IMR-90 (cell line): ENCODE measurements at places on chromosomes 12 and 14.
A peak's percentile ranks its signal among the peaks of the same experiment; 100 is the strongest.

GRCh38 chr12:76860256-76860655 lies 18.6 kb downstream of the CSRP2 start:
- no peak for DNase-seq

DNA sequence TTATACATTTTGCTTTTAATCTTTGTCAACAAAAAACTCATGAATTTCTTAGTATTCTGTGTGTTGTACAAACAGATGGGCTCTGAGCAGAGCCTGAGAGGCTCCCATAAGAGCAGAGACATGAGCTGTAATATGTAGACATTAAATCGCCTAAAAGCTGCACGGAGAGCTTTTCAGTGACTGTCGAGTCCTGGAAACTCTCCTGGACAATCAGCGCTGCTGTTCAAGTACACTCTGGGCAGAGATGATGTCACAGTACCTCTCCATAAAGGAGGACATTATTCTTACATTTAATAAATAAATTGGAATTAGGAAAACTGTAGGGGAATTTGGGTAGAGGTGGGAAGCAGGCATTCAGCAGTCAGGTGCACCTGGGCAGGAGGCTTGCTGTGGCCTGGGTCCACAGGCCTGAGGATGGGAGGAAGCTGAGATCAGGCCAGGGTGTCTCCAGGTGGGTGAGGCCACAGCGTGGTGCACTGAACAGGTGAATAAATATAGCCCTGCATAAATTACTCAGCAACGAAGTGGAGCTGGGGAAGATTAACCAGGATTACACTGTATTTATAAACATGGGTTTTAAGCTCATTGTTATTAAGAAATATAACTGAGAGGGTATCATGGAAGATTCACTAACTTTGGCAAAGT lies 13.3 kb upstream of the TCL1A start:
- no peak for DNase-seq

GRCh38 chr14:59428581-59429012 lies 36.6 kb downstream of the GPR135 start:
- peak; percentile 83 for DNase-seq

DNA sequence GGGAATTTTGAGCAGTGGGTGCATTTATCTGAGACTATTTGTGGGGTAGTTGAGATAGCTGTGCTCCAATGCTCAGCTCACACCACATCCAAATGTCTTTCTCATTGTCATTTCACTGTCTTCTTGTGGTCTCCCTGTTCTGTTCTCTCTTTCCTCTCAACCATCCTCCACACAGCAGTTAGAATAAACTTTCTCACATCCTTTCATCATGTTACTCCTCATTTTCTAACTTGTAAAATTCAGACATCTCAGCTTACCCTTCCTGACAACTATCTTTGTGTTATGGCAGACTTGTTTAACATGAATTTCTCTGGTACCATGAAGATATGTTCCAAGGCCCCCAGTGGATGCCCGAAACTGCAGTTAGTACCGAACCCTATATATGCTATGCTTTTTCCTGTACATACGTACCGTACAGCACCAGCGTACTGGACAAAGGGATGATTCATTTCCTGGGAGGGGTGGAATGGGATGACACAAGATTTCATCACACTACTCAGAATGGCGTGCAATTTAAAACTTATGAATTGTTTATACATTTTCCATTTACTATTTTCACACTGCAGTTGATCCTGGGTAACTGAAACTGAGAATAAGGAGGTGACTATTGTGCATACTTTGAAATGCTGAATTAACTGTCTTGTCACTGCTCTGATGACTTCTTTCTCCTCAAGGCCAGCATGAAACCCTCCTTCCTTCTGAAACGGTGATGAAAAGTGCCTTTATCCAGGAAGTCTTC lies 177.1 kb upstream of the SLC38A2 start:
- peak; percentile 97 for DNase-seq

GRCh38 chr12:80293759-80294158 lies 150.3 kb upstream of the PTPRQ start:
- no peak for DNase-seq

DNA sequence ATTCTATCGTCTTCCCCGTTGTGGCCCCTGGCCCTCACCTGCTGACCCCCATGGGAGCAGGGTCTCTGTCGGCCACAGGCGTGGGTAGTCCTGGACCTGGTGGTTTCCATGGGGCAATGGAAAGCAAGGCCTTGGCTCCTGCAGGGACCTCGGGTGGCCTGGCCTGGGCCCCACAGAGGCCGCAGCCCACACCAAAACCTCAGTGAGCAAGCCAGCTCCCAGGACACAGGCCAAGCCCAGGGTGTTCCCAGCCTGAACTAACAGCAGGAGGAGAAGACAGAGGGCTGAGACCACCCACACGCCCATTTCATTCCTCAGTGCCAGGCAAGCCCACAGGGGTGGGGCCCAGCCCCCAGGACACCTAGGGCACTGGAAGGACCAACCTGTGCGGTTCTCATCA lies 16.9 kb downstream of the ABCB9 start:
- no peak for DNase-seq

- DNase-seq, result peak; percentile 75
Measured at GRCh38 chr14:91113829-91114078, at the start of gene DGLUCY. Gene DGLUCY, plus strand, starts transcription at chr14:91114073. Its CDS starts 46,222 bp downstream, at chr14:91160295.

DNA sequence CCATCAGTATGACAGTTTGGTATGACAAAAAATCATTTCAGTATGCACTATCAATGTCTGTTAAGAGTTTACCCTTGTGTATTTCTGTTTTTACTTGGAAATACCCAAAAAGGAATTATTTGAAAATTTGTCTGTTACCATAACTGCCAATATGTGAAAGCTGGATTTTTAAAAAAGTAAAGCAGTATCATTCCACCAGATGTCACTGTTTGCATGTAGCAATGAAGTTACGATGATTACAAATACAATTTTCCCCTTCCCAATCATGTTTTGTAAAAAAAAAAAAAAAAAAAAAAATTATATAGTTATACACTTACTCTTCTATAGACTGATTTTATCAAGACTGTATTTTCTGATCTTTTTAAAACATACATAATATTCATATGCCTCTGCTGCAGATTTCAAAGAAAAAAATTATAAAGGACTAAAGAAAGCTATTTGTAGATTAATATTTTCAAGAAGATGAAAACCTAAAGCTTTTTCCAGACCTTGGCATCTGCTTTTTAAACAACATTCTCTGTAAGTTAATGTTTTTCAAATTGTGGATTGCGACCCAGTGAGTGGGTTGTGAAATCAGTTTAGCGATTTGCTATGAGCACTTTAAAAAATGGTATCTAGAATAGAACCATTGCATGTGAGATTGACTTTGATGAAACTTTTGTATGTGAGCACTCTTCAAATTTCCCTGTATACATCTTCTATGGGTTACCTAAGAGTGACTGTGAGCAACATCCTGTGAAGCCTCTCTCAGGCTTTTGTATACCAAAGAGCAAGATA lies 114.2 kb downstream of the TTC6 start:
- peak; percentile 39 for DNase-seq

DNA sequence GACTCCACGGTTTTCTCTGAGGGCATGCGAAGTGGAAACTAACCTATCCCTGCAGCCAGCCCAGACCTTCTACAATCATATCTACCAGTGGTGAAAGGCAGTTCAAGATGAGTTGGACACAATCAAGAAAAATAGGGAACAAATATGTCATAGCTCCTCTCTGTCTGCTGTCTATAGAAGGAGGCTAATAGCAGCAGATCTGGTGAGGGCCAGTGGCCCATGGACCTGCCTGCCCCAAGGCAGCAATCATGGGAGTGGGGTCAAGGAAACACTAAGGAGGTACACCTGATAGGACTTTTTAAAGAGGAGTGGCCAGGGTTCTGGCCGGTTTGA lies 149.5 kb downstream of the PRKCH start:
- no peak for DNase-seq

- no peak for DNase-seq
Measured at GRCh38 chr12:29858270-29858786, 74.6 kb upstream of the TMTC1 start.

DNA sequence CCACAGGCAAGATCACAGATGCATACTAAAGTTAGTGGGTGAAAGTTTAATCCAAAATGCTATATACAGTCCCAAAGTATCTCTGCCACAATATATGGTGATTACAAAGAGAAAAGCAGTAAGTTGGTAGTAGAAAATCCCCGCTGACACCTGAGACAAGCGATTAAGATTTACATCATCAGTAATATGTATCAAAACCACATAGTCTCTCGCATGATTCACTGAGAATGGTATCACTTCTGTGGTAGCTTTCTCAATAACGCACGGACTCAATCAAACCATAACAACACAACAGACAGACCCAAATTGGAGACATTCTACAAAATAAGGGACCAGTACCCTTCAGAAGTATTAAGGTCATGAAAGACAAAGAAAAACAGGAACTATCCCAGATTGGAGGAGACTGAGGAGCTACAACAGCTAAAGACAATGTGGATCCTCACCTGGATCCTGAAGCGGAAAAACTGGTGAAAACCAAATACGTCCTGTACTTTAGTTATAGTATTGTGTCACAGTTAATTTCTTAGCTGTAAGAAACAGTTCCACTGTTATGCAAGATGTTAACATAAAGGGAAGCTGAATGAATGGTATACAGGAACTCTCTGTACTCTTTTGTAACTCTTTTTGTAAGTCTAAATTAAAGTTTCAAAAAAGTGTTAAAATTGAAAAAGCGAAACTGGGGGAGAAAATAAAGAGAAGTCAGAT lies 51.0 kb downstream of the SPTLC2 start:
- peak; percentile 70 for DNase-seq

GRCh38 chr12:32399370-32400113 lies at the start of gene FGD4:
Gene FGD4, plus strand, starts transcription at chr12:32399558.
- peak; percentile 56 for DNase-seq

DNA sequence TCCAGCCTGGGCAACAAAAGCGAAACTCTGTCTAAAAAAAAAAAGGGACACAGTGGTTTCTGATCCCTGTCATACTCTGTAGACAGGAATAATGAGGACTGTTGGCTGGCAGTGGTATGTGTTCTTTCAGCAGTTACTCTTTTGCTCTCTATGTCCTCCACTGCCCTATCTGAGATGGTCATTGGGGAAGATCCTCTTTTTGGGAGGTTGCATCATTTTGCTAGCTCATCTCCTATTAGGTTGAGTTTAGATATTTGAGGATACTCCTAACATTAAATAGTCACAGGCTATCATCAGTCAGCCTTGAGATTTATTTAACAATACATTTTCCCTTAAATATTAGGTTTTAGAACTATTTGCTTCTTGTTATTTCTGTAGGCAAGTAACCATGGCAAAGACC lies 5.9 kb upstream of the CCDC91 start:
- DNase-seq, result no peak

GRCh38 chr14:68401317-68401716 lies 391.6 kb downstream of the ZFP36L1 start:
- DNase-seq, result peak; percentile 34

DNA sequence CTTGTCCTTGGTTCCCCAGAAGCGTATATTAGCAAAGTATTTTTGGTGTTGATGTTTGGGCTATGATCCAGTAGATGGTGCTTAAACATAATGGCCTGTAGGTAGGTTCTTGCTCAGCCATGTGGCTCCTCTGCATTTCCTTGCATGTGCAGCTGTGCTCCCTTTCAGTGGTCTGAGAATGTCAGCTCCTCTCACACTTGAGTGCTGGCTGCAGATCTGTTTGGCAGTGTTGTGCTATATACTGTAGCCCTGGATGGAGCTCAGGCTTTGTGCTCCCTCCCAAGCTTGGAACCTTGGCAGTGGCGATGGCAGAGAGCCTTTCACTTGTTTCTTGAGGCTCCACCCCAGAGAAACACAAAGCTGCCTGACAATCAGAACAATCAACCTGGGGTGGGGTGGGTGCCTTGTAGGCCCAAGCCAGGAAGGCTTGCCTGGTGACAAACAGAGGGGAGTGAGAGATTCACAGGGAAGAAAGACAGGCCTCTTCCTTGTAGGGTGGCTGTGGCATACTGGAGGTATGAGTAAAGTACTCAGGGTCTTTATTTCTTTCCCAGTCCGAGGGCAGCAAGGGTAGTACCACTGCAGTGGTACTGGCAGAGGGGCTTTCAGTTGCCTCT lies 255.3 kb downstream of the RAD51B start:
- DNase-seq, result no peak

DNA sequence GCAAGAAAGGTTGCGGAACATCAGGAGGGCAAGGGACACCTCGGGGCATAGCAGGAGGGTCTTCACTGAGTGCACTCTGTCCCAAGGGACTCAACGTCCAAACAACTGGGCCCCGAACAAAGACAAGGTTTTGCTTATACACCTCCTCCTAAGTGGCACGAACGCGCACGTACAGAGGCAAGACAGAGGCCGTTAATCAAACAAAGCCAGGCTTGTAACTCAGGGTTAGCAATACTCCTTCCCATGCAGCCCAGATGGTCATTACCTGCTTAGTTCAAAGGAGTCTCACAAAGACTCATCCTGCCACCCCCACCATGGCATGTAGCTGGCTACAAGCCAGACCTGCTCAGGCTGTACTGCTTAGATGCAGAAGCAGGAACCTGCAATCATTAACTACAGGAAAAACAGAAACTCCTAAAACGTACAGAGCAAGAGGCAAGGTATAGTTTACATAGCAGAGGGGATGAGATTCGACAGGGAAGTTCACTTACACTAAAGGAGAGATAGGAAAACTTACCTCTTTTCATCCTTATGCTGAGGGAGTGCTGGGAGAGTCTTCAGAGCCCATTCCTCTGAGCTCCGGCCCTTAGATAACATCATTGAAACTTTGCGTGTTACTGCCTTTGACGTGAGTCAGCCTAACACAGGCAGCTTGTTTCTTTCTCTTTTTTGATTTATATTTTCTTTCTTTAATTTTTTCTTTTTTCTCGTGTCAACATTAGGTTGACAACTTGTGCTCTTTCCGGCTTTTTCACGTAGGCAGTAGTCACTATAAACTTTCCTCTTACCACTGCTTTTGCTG lies 1319.1 kb downstream of the TMEM121 start:
- DNase-seq, result no peak

DNA sequence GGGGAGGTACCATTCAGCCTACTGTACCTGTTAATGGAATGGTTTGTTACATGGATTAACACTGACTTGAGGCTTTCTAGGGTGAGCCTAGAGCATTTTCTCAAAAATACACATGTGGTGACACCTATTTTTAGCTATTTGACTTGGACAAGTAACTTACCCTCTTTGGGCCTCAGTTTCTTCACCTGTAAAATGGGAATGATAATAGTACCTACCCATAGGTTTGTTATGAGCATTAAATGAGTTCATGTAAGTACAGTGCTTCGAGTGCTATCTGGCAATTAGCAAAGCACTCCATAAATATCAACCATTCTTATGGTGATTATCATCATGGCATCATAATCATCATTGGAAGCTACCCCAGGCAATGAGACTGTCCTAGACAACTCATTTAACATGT lies 216.5 kb downstream of the CHST11 start:
- DNase-seq, result no peak

DNA sequence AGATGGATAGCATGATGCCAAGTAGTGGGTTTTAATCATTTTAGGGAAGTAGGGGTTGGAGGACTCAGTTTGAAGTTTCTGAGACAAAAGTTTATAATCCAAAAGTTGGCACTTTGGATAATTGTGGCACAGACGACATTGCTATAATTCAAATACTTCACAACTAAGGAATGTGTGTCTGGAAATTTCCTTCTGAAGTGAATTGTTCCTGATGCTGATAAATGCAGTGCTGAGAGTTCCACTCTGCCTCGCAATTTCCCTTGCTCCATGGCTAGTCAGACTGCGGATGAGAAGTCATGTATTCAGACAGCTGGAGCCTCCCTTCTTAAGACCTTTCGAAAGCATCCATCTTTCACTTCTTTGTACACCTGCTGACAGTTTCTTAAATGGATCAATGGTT lies 393.3 kb upstream of the PRICKLE1 start:
- DNase-seq, result no peak
